ENCODE measurements at places on chromosomes 6 and 20.

DNA sequence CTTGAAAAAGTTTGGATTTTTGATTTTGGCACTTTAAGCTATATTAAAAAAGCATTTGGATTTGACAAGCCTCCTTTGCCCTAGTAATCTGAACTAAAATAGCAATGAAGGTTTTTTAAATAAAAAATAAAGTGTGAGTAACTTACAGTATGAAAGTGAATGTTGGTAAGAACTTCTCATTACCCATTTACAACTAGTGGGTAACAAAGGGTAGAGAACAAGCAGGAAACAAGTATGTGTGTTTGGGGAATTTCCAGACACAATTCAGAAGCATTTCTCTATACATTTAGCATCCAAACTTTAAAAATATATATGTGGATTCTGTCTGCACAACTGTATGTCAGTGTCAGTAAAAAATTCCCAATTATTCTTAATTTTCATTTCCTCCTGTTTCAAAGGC, 2.9 kb downstream of the TMEM30A start:
- DNase-seq, result no peak

DNA sequence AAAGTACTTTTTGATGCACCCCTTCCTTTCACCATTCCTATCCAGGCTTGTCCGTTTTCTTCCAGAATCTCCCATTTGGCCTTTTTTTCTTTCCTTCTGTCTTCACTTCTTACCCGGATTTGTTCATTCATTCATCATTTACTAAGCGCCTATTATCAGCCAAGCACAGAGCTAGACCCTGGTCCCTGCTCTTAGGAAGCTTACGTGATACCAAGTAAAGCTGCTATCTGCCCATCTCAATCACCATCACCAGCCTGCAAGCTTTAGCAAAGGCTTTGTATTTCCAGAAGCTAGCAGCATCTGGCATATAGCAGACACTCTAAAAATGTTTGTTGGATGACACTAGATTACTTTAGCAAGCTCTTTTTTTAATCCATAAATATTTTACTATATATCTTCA, 4.8 kb downstream of the NDRG3 start:
- DNase-seq, result no peak

DNA sequence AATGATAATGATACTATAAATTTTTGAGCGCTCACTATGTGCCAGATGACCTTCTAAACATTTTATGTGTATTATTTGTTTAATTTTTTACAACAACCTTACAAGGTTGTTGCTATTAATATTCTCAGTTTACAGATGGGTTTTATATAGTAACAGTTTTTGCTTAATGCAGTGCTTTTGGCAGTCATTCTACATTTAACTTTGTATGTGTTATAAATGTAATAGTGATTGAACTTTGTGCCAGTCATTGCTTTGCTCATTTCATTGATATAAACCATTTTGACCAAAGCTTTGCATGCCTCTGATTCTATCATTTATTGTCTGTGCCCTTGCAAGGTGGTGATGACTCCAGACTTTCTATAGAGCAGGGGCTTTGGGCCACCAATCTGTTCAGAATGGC, 206.3 kb upstream of the LAMP5 start:
- DNase-seq, result no peak

GRCh38 chr6:21190701-21191100, 402.9 kb upstream of the SOX4 start:
- no peak for DNase-seq

DNA sequence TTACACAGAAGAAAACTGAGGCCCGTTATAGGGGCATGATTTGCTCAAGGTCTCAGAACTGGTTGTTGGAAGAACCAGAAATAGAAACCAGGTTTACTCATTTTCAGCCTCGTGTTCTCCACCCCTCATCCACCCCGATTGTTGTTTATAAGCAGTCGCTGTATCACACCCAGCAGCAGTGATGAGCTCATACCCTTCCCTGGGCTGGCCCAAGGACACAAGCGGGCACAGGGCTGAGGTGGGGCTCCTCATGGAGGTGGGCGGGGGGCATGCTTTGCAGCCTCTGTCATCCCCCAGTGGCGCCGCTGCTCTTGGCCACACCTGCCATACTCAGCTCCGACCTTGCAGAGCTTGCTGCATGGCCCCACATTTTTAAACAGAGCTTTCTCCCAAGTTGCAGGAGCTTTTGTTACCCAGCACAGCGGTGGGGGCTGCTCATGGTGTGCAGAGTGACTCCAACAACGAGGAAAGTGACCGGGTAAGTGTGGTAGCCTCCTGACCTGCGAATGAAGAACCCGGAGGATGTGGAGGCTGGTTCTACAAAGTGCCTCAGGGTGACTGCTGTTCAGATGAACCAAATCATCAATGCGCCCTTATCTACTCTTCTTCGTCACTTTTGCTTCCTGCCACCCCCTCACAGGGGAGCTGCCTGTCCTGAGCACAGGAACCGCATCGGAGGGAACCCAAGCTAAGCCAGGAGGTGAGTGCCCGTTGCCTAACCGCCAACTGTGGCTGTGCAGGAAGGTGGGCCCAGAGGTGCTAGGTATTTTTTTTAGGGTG, 43.6 kb upstream of the NKX2-2 start:
- no peak for DNase-seq

- DNase-seq, result no peak
These were observed 43.2 kb downstream of the SESN1 start for GRCh38 chr6:109051301-109052017.

DNA sequence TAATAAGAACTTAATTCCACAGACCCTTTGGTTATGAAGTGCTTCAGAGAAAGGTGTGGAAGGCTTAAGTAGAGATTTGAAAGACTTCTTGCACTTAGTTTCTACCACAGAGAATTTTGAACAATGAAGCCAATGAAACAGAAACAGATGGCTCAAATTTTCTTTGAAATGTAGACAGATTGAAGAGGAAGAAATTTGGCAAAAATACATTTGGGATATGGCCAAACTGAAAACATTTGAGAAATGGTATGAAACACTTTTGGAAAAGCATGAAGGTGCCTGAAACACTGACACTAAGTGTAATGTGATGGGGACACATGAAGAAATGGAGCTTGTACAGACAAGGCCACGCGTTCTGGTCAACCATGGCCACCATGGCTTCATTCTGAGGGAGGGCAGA, 272.4 kb upstream of the EXOC2 start:
- DNase-seq, result no peak

DNA sequence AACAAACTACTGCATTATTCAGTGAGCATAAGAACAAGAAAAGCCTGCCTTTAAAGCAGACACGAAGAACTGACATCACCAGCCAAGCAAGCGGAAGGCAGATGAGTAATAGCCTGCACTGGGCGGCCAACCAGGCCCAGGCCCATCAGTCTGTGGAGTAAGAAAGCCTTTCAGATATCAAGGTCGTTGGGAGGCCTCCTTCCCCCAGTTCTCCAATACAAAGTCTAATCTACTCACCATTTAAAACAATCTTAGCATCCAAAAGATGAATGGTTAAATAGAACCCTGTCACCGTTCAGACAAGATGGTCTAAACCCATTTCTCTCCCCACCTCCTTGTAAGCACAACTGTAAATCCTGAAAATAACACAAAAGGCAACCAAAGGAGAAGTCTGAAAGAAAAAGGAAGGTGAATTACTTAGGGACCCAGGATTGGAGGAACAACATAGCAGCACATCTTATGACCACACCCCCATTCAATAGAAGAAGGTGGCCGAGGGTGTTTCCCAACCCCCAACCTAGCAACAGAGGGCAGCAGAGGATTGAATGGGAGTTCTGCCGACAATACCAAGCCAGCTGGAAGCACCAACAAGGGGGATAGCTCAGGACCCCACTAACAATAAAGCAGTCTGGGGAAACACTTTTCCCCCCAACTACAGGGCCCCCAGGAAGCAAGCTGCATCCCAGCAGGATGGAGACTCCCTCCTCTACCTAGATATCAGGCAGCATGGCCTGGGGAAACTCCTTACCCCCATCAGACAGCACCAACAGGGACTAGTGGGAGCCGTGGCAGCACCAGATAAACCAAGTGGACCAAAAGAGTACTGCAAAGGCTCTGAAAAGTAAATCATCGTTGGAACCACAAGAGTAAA, 67.9 kb downstream of the ZHX3 start:
- DNase-seq, result no peak

- peak; percentile 36 for DNase-seq
These were observed 50.8 kb downstream of the SNX9 start for GRCh38 chr6:157873735-157874344.

GRCh38 chr6:7196019-7196402, 88.2 kb downstream of the RREB1 start:
- DNase-seq, result no peak

DNA sequence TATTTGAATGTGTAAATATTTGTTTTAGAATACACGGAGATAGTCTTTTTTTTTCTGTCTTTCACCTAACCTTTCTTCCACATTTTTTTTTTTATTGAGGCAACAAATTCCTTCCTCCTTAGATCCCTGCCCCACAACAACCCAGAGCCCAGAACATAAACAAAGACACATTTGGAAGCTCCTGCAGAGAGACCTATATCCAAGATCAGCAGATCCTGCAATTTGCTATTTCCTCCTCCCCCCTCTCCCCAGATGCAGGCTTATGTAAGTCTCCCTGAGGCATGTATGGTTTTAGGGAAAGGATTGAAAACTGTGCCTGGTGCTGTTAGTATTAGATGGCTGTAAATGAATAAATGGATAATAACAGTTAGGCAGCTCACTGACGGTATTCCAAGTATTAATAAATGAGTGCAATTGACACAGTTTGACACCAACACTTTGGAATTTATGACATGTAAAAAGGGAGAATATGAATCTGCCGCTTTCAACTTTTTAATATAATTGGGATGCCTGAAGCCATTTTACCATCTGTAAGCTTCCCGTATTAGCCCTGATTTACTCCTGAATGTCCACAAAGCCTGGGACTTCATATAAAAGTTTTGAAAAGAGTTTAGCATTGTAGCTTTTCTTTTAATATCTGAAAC, 608.3 kb upstream of the CITED2 start:
- no peak for DNase-seq

DNA sequence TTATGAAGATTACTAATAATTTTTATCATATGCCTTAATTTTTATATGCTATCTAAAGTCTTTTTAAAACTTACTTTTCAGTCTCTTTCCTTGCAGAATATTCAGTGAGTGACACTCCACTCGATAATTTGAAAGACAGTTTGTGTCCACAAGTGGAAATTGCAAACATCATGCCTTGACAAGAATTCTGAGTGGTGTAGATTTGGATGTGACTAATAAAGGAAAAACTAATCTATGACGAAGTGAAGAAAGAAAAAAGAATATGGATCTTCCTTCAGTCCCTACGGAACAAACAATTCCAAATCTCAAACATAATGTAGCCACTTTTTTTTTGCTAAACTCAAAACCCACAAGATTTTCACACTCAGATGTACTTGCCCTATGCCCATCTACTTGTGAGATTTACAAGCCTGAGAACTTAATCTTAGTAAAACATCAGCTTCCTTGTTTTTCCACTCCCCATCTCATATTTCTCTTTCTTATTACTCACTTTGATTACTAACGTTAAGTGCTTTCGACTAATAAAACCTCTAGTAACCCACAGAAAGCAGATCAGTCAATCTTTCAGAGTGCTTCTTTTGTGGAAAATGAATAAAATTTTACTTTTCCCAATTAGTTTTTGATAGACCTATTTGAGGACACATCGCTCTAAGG, 1155.8 kb downstream of the GRIK2 start:
- no peak for DNase-seq

GRCh38 chr6:96742702-96743101, 94.6 kb downstream of the GPR63 start:
- no peak for DNase-seq

- no peak for DNase-seq
These were observed 80.5 kb downstream of the DNAAF9 start for GRCh38 chr20:3326779-3327521.

DNA sequence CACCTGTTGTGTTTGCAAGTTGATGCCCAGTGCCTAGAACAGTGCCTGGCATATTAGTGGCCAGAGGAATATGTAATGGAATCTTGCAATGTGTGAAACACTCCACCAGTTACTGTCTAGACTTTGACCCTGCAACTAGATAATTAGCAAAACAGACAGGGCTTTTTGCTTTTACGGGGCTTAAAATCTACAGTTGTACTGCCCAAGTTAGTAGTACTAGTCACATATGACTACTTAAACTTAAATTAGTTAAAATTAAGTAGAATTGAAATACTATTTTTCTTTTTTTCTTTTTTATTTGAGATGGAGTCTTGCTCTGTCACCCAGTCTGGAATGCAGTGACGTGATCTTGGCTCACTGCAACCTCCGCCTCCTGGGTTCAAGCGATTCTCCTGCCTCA, 44.3 kb upstream of the PLCB4 start:
- DNase-seq, result no peak

- no peak for DNase-seq
These were observed 60.0 kb upstream of the MTRF1L start for GRCh38 chr6:153062516-153062915.

GRCh38 chr20:51487076-51487475, 55.4 kb downstream of the NFATC2 start:
- DNase-seq, result no peak

- no peak for DNase-seq
These were observed 1.6 kb upstream of the FAM135A start for GRCh38 chr6:70411542-70412251.

DNA sequence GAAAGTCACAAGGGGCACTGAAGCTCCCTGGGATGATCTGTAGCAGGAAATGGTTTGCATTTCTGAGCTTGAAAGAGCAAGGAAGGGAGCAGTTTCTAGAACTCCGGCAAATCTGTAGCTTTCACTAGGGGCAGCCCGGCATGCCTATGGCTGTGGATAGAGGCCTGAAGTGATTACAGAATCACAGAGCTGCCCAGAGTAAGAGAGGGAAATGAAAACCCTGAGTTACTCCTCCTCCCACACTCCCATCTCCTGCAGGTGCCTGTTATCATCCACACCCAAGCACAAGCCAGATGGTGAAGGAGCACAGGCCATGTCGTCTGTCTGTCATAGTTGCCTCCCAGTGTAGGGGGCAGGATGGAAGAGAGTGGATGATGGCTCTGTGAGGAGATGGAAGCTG, 37.1 kb downstream of the HLA-F start:
- no peak for DNase-seq

GRCh38 chr6:23696992-23697391, 429.0 kb upstream of the NRSN1 start:
- DNase-seq, result no peak

GRCh38 chr6:9039258-9039657, 603.9 kb upstream of the SLC35B3 start:
- no peak for DNase-seq

DNA sequence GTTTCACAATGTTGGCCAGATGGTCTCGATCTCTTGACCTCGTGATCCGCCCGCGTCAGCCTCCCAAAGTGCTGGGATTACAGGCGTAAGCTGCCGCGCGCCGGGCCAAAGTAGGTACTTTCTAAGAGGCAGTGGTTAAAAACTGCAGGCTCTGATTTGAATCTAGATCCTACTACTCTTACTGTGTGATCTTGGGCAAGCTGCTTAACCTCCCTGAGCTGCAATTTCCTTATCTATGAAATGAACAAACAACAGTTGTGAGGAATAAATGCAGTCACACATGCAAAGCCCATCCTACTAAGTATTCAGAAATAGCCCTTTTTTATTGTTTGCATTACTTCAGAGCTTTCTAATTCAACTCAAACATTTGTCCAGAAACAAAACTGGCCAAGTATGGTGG, 2.9 kb downstream of the FAXC start:
- DNase-seq, result no peak

Measured in KG1 (cell line).